Glomerular endothelial cell (primary cell): ENCODE measurements at places on chromosomes 7 and 10.

GRCh38 chr10:34581801-34582532, 233.1 kb downstream of the PARD3 start:
- peak; percentile 50 for DNase-seq

GRCh38 chr10:84194424-84195043, at the start of gene CDHR1:
Gene CDHR1 (plus strand): TSS chr10:84194537. CDS start chr10:84194761, 224 bp downstream.
- DNase-seq, result no peak

DNA sequence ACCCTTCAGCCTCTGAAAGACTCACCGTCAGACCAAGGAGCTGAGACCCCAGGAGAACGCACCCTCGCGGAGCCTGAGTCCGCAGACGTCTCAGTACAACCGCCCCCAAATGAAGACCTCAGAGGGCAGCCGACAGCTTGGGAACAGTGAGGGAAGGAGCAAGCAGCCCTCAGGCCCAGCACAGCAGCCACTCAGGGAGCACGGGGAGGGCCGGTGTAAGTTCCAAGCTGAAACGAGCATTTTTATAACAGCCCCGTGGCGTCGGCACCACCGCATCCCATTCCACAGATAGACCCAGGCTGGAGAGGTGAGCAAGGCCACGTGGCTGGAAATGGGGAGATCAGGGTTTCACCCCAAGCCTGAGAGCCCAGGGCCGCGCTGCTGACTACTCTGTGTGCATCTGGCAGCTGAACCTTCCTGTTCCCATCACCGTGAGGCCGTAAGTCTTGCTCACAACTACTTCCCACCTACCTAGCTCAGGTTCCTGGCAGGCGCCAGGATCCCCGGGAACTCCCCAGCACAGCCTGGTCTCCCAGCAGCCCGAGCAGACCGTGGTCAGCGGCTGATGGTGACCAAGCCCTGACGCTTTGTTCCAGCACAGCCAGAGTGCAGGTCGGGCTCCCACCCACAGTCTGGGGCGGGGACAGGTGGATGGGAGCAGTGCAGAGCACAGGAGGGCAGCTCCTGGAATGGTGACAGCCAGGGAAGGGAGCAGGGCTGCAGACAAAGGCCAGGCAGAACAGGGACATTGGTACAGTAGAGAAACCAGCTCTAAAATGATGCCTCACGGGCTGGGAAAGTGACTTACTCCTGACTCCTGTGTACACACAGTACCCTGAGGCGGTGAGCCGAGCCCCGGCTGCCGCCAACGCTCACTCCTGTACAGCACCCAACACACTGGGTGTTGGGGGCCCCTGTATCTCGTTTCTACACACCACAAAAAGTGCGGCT, 6.1 kb upstream of the NOM1 start:
- no peak for DNase-seq

GRCh38 chr10:117165538-117166417, 27.7 kb upstream of the VAX1 start:
- no peak for DNase-seq

DNA sequence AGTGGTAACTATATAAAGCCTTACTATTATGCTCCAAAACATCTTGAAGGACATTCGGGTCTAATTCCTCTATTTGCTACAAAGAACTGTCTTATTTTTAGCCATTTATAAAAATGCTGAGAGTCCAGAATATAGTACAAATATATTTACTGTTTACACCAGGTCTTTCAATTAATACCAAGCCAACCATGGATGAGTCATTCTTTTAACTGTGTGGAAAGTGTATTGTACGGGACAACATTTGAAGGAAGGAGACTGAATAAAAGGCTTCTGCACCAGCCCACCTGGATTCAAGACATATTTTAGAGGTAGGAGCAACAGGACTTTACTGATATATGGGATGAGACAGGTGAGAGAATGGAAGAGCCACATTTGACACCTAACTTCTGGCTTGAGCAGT, 35.4 kb downstream of the MASTL start:
- no peak for DNase-seq

- no peak for DNase-seq
Measured at GRCh38 chr10:132429281-132430230, 32.6 kb downstream of the PWWP2B start.

DNA sequence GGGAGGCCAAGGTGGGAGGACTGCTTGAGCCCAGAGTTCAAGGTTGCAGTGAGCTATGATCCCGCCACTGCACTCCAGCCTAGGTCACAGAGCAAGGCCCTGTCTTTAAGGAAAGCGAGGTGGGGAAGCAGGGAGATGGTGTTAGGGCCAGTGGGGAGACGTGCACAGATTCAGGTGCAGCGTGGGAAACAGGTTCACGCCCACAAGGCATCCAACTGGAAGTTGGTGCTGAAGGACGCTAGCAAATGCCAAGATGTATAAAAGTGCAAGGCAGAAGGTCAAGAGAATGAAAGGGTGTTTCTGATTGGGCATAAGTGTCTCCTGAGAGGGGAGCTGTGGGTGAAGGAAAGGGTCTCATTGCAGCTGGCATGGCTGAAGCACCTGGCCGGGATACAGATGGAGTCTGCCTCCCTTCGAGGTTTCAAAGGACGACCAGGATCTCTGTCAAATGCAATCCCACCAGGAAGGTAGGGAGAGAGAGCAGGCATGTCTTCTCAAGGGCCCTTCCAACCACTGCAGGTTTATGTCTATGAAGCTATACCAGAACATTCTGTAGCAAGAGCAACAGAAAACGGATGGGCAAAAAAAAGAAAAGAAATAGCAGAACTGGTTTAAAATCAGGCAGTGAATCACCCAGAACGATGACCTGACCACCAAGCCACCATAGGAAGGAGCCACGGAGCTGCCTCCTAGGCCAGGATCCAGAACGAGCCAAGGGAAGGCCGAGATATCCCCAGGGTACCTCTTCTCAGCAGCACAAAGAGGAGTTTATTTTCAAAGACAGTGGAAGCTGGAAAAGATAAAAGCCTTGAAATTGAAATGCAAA, 43.2 kb downstream of the GSDME start:
- DNase-seq, result no peak
